ENCODE measurements at places on chromosomes 7 and 10.

DNA sequence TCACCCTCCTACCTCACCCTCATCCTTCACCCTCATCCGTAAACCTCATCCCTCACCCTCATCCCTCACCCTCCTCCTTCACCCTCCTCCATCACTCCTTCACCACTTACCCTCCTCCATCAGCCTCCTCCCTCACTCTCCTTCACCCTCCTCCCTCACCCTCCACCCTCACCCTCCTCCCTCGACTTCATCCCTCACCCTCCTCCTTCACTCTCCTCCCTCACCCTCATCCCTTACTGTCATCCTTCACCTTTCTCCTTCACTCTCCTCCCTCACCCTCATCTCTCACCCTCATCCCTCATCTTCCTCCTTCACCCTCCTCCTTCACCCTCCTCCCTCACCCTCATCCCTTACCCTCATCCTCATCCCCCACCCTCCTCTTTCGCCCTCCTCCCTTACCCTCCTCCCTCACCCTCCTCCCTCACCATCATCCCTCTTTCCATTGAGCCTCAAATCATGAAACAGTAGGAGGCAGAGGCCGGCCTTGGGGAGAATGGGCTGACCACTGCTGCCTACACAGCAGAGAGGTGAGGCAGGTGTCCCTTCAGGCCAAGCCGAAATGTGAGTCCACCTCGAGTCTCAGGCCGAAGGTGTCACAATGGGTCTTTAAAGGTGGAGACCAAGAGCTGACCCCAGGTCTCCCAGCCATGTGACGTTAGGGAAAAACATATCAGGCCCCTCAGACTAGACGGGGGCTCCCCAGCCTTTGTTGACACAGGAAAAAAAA is 53.0 kb downstream of the PDGFA start:
- no peak for DNase-seq

- DNase-seq, result no peak
Observed at GRCh38 chr7:80082213-80082612, 52.4 kb upstream of the GNAI1 start.

DNA sequence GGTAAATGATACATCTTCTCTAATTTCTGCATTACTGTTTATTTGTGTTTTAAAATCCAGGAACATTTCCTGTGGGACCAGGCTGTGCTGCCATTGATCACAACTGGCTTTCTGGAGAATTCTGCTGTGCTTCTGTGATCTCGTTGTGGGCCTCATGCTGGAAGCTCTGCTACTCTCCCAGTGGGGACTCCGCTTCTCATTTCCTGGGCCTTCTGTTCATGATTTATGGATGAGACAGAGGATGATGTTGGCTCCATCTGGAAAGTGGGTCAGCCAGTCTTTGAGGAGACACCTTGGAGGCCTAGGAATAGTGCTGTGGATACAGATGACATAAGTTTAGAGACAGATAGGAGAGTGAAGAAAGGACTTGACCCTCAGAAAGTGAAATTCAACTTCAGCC is 15.2 kb upstream of the GPR158 start:
- no peak for DNase-seq

DNA sequence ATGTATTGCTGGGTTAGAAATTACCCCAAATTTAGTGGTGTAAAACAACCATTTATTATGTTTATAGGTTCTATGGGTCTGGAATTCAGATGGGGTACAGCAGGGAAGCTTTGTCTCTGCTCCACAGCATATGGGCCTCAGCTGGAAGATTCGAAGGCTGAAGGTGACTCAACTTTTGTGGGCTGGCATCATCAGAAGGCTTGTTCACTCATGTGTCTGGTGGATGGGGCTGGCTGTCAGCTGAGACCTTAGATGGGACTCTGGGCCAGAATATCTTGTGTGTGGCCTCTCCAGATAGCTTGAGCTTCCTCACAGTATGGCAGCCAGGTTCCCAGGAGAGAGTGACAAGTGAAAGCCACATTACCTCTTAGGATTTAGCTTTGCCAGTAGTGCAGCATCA is 45.9 kb downstream of the ZNF503 start:
- DNase-seq, result no peak

DNA sequence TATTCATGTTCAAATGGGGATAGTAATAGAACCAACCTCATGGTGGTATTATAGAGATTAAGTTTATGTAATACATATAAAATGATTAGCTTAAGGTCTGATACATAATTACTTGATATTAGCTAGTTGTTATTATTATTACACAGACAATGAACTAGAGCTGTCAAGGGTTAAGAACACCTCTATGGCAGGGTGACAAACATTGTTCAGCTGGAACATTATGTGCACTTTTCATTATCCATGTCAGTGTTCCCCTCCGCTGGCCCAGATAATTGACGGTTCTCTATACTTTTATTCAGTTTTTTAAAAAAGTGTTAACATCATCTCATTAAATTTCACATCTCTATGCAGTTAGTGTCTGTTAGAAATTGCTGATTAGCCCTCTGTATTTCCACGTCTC is 142.1 kb downstream of the CDK14 start:
- no peak for DNase-seq

- DNase-seq, result no peak
Observed at GRCh38 chr7:102845346-102845745, 67.5 kb upstream of the LRRC17 start.

GRCh38 chr7:698515-699475 is 27.7 kb upstream of the DNAAF5 start:
- no peak for DNase-seq

DNA sequence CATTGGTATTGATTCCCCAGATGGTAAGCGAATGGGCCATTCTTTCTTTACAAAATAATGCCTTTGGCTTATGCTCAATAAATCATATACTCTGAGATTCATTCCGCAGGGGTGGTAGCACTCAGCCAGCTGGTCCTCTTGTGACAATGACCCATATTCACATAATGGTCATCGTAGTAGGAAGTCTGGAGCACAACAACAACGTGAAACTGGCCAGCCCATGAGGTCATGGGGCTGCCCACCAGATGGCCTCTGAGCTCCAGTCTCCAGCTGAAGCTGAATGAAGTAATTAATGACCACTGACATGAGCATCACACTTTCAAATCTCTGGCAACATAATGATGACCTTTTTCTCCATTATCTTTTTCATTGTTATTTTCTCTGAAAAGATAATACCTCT is 42.3 kb upstream of the SORCS1 start:
- DNase-seq, result no peak

DNA sequence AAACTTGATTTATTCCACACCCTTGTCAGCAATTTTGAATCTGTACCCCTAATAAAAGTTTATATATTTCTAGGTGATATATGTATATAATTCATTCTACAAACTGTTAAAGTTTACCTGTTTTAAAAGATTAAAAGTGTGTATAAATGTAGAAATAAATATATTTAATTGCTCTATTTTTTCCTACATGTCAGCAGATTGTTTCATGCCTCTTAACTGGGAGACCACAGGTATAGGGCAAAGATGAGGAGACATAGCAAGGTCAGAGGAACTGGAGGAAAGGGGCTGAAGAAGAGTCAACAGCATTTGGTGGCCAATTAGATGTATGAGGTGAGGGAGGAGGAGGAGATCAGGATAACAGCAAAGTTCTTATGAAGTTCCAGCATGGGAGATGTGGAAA is 109.8 kb downstream of the GLCCI1 start:
- DNase-seq, result no peak

GRCh38 chr10:11180228-11180627 is 162.6 kb downstream of the CELF2 start:
- DNase-seq, result no peak

DNA sequence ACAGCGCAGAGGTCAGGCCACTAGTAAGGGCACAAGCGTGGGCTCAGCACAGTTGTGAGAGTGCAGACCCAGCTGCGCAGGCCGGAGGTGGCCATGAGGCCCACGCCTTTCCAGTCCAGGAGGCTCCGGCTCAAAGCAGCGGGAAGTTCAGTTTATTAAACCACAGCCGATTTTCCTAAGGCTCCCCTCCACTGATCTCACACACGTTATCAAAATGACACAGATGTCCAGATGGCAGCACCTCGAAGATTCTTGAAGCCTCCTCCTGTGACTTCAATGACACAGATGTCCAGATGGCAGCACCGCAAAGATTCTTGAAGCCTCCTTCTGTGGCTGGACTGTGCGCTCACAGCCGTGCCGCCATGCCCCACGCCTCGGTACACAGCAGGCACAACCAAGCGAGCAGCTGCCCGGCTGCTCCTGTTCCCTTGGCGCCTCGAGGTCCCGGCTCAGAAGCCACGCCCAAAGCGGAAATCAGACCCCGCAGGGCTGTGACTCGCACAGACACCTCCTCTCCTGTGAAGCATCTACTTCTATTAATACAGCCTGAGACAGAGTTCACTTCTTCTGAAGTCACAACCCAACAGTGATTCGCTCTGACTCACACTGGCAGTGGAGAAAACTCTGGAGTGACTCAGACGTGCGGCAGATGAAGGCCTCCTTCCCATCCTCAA is 122.7 kb downstream of the MAD1L1 start:
- DNase-seq, result no peak

- no peak for DNase-seq
Observed at GRCh38 chr7:141544831-141545230, 6.4 kb upstream of the AGK start.

DNA sequence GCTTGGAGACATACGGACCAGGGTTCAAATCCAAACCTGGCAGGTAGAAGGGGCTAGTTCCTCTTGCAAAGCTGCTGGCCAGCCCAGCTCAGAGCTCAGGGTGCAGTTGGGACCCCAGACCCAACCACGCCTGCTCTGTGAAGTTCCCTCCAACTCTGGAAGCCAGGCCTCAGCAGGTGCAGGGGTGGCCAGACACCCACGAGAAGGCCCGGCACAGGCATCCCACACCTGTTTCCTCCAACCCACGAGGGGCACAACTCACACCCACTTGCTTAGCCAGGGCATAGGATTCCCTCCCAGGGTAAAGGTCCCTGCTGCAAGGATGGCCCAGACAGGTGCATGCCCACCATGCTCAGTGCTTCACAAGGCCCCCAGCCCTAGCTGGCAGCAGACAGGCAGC is 262.4 kb downstream of the GRID1 start:
- DNase-seq, result no peak

GRCh38 chr7:31337002-31337565 is 3.4 kb downstream of the NEUROD6 start:
- no peak for DNase-seq

DNA sequence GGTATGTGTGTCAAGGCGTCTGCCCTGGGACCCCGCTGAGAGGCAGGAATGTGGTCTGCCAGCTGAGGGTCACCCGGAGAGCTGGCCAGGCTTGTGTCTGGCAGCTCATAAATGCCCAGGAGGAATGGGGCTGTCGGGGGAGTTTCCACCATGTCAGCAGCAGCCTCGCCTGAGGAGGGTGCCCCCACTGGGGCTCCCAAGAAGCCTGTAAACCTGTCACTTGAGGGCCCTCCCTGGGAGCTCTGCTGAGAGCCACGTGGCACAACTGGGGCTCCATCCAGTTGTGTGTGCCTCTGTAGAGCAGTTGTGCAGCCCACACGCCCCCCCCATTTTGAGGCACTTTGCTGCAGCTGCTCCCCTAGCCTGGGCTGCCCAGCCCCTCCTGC is 70.6 kb downstream of the NEURL1 start:
- no peak for DNase-seq

- DNase-seq, result no peak
Observed at GRCh38 chr7:55073976-55074528, 55.2 kb downstream of the EGFR start.

GRCh38 chr7:128792471-128793180 is 858 bp downstream of the CCDC136 start:
- no peak for DNase-seq

DNA sequence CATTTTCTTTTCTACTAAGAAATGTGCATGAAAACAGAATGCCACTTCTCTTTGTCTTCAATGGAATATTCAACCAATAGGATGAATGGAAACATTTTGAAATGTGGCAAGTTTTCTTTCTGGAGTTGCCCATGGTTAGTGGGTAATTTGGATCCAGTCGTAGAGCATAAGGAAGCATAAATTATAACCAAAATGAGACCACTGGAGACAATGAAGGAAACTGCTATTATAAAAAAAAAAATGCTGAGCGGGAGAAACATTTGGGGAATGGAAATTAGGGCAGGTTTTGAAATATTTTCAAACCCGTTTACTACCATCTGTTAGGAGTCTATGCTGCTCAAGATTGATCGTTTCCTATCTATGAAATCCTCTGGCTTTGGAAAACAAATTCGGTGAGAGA is 182.9 kb upstream of the PRKCQ start:
- DNase-seq, result no peak

- DNase-seq, result no peak
Observed at GRCh38 chr10:3761904-3762303, 23.1 kb downstream of the KLF6 start.

DNA sequence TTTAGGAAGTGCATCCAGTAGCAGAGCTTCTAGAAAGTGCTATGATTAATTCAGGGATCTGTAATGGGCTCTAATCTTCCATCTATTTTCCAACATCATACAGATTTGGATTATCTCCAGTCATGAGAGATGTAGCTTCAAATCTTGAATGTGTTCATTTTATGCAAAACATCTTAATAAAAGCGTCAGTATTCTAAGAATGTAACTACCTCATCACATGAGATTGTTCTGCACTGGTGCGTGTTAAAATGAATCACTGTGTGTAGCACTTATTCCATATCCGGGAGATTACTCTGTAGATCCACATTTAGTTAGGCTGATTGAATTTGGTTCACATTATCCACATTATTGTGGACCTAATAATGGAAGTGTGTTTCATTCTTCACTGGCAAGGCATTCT is 344.9 kb upstream of the CHRM2 start:
- DNase-seq, result no peak

DNA sequence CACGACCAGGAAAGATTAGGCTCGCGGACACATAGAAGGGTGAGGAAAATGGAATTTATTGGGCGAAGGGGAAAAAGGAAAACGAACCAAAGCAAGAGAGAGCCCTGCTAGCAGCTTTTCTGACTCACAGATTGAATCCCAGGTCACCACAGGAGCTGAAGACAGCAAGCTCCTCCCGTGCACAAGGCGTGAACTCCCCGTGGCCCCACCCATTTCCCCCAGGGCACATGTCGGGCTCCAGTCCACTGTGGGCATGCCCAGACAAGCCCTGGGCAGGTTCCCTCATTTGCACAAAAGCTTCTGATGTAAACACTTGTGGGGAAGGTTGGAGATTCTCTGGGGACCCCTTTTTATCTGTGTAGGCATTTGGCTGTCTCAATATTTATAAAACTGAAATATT is 582.4 kb downstream of the SUGCT start:
- DNase-seq, result no peak

Measured in left renal pelvis (tissue), 4 donors.